ENCODE measurements at places on chromosomes 5 and 9.
A peak's percentile ranks its signal among the peaks of the same experiment; 100 is the strongest.

DNA sequence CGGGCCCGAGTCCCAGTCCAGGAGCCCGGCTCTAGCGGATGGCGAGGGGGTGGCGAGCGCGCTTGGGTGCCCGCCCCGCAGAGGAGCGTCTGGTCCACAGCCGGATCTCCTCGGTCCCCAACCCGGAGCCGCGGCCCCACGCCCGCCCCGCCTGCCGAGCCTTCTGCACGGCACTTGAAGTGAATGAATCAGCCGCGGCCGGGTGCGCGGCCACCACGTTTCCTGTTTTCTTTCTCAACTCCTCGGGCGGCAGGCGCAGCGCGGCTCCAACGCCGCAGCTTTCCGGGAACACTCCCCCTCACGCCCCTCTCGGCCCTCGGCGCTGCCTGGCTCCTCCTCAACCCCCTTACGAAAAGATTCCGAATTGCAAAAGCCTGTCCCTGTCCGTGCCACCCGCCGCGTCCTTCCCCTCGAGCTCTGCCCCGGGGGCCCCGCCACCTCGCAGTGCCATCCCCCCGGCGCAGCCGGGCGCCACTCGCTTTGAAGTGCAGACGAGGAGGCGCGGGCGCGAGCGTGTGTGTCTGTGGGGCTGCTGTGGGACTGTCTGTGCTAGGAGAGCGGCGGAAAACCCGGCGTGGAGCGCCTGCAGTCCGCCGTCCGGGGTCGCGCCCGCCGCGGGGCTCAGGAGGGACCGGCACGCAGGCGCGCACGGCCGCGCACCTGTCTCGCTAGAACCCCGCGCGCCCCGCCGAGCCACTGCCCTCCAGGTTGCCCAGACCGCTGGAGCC lies 456.6 kb downstream of the RAB3C start:
- peak; percentile 73 for DNase-seq

- DNase-seq: no peak
Observed at GRCh38 chr5:57414191-57414590, 68.4 kb downstream of the ACTBL2 start.

DNA sequence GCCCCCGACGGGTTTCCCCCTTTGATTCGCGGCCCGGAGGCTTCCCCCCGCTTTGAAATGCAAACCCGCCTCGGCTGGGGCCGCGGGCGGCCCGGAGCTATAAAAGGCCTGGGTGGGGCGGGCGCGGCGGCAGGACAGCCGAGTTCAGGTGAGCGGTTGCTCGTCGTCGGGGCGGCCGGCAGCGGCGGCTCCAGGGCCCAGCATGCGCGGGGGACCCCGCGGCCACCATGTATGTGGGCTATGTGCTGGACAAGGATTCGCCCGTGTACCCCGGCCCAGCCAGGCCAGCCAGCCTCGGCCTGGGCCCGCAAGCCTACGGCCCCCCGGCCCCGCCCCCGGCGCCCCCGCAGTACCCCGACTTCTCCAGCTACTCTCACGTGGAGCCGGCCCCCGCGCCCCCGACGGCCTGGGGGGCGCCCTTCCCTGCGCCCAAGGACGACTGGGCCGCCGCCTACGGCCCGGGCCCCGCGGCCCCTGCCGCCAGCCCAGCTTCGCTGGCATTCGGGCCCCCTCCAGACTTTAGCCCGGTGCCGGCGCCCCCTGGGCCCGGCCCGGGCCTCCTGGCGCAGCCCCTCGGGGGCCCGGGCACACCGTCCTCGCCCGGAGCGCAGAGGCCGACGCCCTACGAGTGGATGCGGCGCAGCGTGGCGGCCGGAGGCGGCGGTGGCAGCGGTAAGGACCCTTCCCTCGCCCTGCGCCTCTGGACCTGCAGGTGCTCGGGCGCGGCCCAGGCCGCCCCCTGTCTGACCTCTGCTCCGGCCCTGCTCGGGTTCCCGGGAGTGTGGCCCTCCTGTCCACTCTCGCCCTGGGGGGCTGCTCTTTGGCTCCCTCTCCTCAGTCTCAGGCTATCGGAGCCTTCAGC lies at the start of gene CDX1:
CDX1 (plus strand) TSS at position 129 of the 862 bp plus-strand sequence; CDS start at position 228, 99 bp downstream.
- DNase-seq: no peak

DNA sequence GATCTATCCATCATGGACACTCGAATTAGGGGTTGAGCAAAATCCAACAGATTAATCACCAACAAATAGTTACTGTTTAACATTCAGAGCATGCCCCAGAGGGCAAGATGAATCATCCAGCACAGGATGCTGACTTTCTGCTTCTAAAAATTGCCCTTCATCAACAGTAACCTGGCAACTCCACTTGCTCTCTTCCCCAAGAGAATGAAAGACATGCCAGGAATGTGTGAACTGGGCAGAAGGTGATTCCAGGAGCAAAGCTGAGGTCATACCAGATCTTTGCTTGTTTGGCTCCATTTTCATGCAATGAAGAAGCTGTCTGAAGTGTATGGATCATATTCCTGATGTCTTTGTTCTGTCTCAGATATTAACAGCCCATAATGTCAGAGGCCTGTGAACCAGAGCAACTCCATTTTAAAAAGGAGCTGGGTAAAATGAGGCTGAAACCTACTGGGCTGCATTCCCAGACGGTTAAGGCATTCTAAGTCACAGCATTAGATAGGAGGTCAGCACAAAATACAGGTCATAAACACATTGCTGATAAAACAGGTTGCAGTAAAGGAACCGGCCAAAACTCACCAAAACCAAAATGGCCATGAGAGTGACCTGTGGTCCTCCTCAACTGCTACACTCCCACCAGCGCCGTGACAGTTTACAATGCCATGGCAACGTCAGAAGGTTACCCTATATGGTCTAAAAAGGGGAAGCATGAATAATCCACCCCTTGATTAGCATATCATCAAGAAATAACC lies 2.5 kb upstream of the ZNF367 start:
- DNase-seq: no peak

- DNase-seq: no peak
Observed at GRCh38 chr9:99852617-99853016, 30.9 kb downstream of the NR4A3 start.

DNA sequence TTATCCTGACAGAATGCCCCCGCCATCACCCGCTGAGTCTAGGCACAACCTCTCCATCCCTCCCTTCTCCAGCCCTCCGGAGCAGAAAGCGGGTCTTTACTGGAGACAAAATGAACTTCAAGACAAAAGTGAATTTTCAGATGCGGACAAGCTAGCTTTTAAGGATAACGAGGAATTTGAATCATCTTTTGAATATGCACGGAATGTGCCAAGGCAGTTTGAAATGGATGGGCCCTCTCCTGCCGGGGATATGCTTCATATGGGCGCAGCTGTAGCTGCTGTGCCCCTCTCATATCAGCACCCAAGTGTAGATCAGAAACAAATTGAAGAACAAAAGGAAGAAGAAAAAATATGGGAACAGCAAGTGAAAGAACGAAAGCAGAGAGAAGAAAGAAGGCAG lies 37.5 kb downstream of the CPLANE1 start:
- no peak for DNase-seq

All from activated CD8-positive, alpha-beta memory T cell treated with anti-CD3 and anti-CD28 coated beads for 4 hours (primary cell).